ENCODE measurements at places on chromosomes 2 and 18. TPM values are rescaled to one million over a fixed set of nuclear protein-coding genes. Genes with fewer than 3 reads are reported as not detected.

DNA sequence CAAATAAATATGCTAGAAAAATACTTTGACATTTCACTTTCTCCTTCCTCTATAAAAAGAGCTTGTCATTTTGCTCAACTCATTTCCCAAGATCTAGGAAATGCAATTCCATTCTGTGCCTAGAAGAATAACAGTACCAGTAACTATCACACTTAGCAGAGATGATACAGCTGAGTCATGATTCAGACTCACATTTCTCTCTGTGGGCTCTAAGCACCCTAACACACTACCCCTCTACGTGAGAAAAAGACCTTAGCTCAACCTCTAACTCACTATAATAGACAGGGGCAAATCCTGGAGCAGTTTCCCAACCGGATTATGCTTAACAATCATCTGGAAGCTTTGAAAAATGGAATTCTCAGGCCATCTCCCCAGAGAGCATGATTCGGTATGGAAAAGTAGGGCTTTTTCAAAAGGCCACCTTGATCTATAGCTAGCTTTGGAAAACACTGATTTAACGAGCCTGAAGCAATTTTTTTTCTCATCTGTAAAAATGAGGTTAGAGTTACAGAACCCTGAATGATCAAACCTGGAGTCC is 1312.3 kb upstream of the PIK3C3 start:
- DNase-seq: no peak

DNA sequence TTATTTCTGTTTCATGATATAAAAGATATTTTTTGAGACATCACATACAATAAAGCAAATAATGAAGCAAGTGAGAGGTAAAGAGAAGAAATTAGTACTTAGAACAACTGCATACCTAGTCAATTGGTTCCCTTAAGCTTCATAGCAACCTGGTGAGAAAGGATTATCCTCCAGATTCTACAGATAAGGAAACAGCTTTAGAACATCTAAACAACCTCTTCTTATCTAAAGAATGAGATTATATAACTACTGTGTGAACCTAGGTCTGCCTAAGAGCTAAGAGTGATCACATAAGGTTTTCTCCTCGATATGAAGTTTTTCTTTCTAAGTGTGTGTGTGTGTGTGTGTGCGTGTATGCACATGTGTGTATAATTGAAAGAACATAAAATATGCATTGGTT is 265.1 kb downstream of the NOL4 start:
- DNase-seq: no peak

GRCh38 chr2:160331258-160332025 is 131.4 kb upstream of the ITGB6 start:
- DNase-seq: no peak

Gene CRYGC
- polyA plus RNA-seq: not detected

Gene ASAP2
- polyA plus RNA-seq: 26.2 TPM
